CD4-positive, alpha-beta T cell treated with Interleukin-12 subunit alpha and Interleukin-12 subunit beta, for 1 hour (primary cell): ENCODE measurements at places on chromosomes 11 and 22.

GRCh38 chr11:95999711-96000406 is 76.0 kb upstream of the MTMR2 start:
- no peak for DNase-seq

DNA sequence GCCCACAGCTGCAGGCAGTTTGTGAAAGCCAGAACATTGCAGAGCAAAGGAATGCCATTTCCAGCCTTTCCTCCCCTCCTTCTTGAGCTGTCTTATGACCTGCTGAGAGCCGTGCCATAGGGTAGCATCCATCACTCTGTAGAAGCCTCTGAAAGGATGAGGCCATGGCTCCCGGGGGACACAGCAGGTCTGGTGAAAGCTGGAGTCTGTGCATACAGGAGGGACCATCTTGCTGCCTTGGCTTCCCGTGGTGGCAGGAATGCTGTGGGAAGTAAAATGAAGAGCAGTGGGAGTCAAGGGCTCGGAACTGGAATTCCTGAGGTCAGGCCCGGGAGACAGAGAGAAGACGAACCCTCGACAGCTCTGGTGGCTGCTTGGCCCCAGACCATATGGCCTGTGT is 30.9 kb downstream of the ANO1 start:
- DNase-seq: no peak

DNA sequence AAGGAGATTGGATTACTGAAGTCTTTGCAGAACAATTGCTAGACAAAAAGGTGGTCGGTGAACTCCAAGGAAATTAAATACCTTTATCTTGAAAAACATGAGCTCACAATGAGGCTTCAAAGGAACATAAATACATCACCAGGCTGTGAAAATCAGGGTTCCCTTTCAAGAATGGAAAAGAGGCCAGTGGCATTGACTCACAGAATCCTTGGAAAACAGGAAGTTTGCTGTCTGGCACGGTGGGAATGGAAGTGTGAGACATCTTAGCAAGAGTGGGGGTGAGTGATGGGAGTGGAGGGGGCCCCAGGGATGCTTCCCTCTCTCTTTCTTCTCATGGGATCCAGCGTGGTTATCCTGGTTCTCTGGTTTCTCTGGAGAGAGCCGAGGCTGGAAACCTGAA is 48.9 kb upstream of the TBCEL start:
- no peak for DNase-seq

GRCh38 chr11:76578654-76579055 is 91.9 kb downstream of the LRRC32 start:
- DNase-seq: no peak

DNA sequence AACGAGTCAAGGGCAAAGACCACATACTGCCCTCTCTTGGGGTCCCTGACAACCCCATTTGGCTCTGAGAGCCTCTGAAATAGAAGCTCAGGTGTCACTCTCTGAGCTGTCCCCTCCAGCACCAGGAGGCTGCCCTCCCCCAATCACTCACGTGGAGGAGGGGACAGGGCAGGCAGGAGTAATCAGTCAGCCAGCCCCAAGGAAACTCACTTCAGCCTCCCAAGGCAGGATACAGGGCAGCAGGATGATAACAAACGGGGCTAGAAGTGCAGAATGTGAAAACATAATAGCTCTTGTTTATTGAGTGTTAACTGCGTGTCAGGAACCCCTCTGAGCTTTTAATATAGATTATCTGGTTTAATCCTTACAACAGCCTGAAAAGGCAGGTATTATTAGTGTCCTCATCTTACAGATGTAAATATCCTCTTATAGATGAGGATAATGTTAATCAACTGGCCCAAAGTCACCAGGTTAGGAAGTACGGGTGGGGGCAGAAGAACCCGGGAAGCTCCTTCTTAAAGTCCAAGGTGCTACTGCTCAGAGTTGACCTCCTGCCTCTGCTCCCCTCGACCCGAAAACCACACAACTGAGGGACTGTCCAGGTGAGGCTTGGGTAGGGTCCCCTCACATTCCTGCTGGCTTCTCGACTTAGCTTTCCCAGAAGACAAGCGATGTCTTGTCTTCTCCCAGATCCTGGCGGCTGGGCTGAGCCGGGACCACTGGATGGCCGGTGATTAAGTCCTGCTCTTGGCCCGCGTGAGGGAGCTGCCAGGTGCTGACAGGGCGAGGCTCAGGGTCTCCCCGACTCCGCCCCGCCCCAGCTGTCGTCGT is 2.7 kb downstream of the CHRM4 start:
- no peak for DNase-seq

- no peak for DNase-seq
These were observed 70.4 kb downstream of the GLYATL1 start for GRCh38 chr11:59009661-59010060.

- no peak for DNase-seq
These were observed 194.0 kb downstream of the FAM181B start for GRCh38 chr11:82539669-82540068.

DNA sequence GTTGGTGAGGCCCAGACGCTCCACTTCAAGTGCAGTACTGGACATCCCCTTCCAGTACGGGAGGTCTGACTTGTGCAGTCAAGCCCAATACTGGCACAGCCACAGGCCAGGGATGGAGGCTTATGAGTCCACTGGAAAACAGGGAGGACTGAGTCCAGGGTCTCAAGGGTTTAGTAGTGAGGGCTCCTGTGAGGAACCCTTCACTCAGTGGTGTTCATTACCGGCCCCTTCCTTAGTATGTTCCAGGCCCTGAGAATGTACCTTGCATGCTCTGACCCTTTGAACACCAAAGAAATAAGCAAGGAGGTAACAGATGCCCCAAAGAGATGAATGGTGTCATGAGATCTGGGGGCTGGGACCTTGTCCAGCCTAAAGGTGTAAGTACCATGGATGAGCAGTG is 11.8 kb downstream of the PRAME start:
- no peak for DNase-seq

DNA sequence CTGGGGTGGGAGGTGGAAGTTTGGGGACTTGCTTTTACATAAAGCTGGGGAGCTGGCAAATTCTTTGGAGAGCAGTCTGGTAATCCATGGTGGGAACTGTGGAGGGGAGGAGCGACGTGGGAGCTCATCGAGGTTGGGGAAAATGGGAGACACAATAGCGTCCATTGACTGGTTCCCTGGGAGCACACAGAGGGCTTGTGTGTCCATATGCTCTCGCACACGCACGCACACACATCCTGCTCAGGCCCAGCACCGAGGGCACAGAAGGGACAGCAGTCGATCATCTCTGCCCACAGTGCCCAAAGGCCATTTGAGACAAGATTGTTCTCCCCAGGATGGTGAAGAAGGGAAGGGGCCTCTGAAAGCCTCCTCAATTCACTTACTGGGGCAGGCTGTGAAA is 53.7 kb downstream of the FBXO7 start:
- no peak for DNase-seq

DNA sequence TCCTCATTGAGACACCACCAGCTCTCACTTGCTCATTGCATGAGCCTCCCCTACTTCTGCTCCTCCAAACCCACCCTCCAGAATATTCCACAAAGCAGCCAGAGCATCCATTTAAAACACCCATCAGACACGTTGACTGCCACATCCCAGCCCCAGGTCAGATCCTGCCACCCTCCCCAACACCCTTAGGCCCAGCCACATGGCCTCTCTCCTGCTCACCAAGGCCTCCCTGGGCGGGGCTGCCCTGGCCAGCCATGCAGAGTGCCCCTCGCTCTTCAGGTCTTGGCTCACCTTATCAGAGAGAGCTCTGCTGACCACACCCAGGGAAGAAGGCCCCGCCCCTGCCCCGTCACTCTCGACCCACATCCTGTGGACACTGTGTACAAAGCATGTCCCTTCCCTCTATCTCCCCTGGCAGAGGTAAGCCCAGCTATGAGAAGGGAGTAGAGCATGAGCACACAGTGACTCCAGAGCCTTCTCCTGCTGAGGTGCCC is 106.8 kb downstream of the MICAL3 start:
- no peak for DNase-seq

GRCh38 chr11:70580036-70580805 is 181.9 kb downstream of the CTTN start:
- DNase-seq: no peak
